ENCODE measurements at places on chromosomes 11 and 22. TPM values are rescaled to one million over a fixed set of nuclear protein-coding genes. Genes with fewer than 3 reads are reported as not detected.

APOA5 gene
- 0.19 TPM for total RNA-seq

RBM4B gene
- total RNA-seq, result 20.2 TPM

DNA sequence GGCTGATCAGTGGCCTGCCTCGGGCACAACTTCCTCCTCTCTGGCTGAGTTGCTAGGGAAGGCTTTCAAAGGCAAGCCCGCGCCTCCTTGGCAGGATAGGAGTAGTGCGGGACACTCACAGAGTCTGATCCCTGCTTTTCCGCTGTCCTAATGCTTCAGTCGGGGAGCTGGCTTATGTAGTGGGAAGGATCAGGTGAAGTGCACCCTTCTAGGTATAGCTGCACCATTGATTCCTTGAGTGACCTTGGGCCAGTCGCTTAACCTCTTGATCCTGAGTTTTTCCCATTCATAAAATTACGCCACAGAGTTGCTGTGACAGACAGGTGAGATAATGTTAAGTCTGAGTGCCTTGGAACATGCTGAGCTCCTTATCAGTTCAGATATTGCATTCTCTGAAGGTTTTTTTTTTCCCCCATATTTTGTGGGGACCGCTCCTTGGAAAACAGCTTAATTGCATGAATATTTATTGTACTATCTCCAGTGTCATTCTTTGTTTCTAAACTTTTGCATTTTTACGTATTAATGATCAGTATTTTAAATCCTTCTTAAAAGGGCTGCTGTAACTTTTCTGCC lies 961 bp downstream of the IPO7 start:
- no peak for DNase-seq

GRCh38 chr11:48050304-48050703 lies 69.9 kb downstream of the PTPRJ start:
- DNase-seq, result no peak

GRCh38 chr11:73216465-73216864 lies 1.6 kb upstream of the P2RY2 start:
- DNase-seq, result no peak

DNA sequence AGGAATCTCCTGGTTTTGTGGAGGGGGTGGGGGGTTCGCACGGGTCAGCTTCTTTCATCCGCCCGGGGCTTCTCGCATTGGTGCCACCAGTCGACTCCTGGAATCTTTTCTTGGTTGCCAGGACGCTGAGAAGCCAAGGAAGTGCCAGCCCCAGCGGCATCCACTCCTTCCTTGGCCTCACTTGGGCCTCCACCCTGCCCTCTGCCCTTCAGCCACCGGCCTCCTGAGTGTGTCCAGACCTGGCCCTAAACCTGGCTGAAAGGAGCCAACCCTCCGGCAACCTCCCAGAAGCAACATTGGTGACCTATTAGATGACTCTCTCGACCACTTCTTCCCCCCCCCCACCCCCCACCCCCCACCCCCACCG lies 518 bp upstream of the GALNT18 start:
- DNase-seq, result no peak

DNA sequence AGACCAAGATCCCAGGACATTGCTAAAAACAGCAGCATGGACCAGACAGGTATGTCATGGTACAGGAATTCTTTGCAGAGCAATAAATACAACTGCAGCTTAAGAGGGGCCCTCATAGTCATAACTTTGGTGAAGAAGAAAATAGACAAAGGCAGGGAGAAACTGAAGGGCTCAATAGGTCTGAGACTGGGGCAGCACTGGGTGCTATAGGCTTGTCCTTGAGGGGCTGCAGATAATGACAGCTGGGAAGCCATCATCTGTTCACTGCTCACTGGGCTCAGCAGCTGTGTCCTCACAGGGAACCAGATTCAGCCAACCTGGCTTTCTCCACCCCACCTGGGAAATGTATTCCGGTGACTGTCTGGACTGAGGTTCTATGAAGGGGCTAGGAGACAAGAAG lies 68.4 kb downstream of the ZNF280B start:
- DNase-seq, result no peak

DNA sequence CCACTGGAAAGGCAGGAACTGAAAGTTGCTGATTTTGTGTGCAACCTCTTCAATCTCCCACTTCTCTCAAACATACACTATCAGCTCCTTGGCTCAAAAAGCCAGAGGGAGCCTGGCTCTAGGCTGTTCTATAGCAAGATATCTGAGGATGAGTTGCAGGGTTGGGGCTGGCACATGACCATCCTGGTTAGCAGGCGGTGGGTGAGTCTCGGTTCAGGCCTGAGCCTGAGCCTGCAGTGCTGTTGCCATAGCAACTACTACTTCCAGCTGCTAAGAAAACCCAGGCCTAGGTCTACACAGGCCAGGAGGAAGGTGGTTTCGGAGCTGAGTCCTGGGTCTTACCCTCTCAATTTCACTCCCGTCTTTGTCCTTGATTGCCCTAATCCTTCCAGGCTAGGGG lies 39.0 kb downstream of the CWC15 start:
- DNase-seq, result no peak

- DNase-seq, result peak; percentile 78
These were observed at the start of gene EXPH5 for GRCh38 chr11:108593214-108593922. Gene EXPH5, minus strand, starts transcription at chr11:108593768. Its CDS starts 232 bp downstream, at chr11:108593536.

GRCh38 chr11:19441288-19441687 lies 200.5 kb upstream of the E2F8 start:
- DNase-seq, result no peak

GRCh38 chr11:44467931-44468330 lies 97.5 kb upstream of the CD82 start:
- no peak for DNase-seq

DNA sequence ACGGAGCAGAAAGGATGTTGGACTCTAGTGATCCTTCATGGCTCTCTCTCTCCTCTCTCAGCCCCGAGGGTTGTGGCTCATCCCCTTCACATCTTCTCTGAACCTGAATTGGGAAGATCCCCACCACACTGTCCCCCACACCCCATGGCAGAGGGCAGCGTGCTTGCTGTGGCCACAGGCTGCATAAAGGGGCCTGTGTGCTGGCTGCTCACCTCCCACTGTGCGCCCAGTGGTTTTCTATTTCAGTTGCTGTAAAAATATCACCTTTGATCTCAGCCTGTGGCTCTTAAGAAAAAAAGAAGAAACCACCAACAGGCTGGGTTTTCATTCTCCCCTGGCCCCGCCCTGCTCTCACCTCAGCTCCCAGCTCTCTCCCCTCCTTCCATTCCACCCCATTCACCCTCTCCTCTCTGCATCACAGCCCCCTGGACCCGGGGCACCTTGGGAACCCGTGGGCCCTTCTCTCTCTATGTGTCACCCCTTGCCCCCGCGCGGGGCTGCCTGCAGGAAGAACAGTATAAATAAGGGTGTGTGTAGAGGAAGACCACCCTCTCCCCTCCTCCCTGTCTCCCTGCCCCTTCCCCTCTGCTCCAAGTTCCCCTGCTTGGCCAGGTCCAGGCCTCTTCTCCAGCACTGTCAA lies 25.8 kb upstream of the WNT11 start:
- peak; percentile 33 for DNase-seq
